ENCODE measurements at places on chromosomes 3 and 15. TPM values are rescaled to one million over a fixed set of nuclear protein-coding genes. Genes with fewer than 3 reads are reported as not detected.

HCLS1 gene
- 22.0 TPM for total RNA-seq

STX19 gene
- not detected for total RNA-seq

RETNLB gene
- not detected for total RNA-seq

CKMT1B gene
- total RNA-seq = 5.5 TPM

MAGEL2 gene
- total RNA-seq = not detected

UNC45A gene
- 79.3 TPM for total RNA-seq

LIPC gene
- 0.27 TPM for total RNA-seq
